ENCODE measurements at places on chromosomes 3 and 15. TPM values are rescaled to one million over a fixed set of nuclear protein-coding genes. Genes with fewer than 3 reads are reported as not detected.

The PLSCR5 gene
- not detected for total RNA-seq

DNA sequence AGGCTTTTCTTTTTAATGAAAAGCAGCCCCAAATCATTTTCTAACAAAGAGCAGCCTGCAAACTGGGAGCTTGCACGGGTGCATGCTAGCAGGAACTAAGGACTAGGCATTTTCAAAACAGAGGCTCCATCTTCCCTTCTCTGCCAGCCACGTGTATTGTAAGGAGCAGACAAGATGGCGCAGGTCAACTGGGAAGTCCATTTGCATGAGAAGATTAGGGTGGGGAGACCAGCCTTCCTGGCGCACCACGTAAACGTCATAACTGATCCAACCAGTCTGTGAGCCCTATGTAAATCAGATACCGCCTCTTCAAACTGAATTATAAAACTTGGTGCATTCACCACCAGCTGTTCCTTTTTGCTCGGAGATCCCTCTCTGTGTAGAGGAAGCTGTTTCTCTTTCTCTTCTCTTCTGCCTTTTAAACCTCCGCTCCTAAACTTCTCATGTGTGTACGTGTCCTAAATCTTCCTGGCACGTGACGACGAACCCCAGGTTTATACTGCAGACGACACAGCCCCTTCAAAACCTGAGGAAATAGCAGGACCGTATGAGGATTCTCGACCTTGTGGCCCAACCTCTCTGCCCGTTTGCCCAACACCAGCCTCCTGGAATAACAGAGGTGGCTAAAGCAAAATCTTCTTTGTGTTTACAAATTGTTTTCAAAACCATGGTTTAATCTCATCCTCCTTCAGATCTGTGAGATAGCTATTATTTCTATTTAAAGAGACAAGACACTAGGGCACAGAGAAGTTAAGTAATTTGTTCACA, 26.4 kb upstream of the SLC30A4 start:
- H3K27ac ChIP-seq, result no peak overlapping the region
- H3K4me1 ChIP-seq, result 0 out of 2 replicates have a peak, but pooled peaks cover 3% of the 10 kb centered on the region
- no peak overlapping the region for H3K4me3 ChIP-seq
- no peaks in the 10 kb centered on the region for H3K36me3 ChIP-seq

- peaks cover 6% of the 10 kb centered on the region for H3K4me1 ChIP-seq
- no peaks in the 10 kb centered on the region for H3K36me3 ChIP-seq
- DNase-seq, result no peak
- no peaks in the 10 kb centered on the region for H3K27me3 ChIP-seq
- no peak overlapping the region for H3K27ac ChIP-seq
Measured at GRCh38 chr15:79962178-79962577, 8.8 kb downstream of the BCL2A1 start.

DNA sequence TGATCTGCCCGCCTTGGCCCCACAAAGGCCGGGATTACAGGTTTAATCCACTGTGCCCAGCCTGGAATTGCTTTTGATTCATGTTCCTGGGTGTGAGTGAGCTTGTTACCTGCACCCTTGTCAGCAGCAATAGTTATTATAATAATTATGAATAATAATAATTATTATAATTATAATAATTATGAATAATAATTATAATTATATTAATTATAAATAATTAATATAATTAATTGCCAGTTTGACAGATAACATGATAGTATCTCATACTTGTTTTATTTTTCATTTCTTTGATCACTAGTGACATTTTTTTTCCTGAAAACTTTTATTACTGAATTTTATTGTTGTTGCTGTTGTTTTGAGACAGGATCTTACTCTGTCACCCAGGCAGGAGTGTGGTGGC, 21.1 kb upstream of the TRAK1 start:
- H3K36me3 ChIP-seq, result no peaks in the 10 kb centered on the region
- H3K4me3 ChIP-seq, result no peak overlapping the region
- no peaks in the 10 kb centered on the region for H3K27me3 ChIP-seq

The LRRC31 gene
- total RNA-seq, result not detected

GRCh38 chr15:77827860-77828259, 195.1 kb upstream of the LINGO1 start:
- no peak for DNase-seq
- H3K27ac ChIP-seq, result no peak overlapping the region
- no peaks in the 10 kb centered on the region for H3K4me1 ChIP-seq

- no peaks in the 10 kb centered on the region for H3K36me3 ChIP-seq
- H3K4me1 ChIP-seq, result peaks cover 41% of the 10 kb centered on the region
- no peak for DNase-seq
- H3K4me3 ChIP-seq, result no peak overlapping the region
Measured at GRCh38 chr15:72492733-72493132, 18.6 kb downstream of the ARIH1 start.

DNA sequence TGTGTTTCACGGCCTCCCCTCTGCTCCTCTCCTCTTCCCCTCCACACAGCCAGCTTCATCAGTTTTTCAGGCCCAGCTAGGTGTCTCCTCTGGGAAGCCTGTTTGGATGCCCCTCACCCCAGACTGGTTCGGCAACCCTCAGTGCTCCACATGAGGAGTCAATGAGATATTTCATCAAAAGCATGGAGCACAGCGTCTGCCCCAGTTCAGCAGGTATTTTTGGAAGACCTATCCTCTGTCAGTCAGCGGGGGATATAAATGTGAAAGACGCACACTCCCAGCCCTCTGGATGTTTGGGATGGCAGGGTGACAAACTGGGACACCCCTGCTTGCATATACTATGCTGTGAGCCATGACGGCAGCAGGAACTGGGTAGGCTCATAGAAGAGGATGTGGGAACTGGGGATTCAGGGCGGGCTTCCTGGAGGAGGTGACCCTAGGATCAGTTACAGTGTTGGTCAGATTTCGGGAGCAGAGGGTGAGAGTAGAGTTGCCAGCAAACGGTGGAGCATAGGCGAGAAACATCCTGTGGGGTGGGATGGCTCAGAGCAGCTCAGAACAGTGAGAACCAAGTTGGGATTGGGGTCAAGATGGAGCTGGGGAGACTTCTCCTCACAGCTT, 42.9 kb downstream of the PXYLP1 start:
- no peaks in the 10 kb centered on the region for H3K36me3 ChIP-seq
- H3K4me3 ChIP-seq, result no peak overlapping the region
- no peak overlapping the region for H3K27ac ChIP-seq
- H3K27me3 ChIP-seq, result no peaks in the 10 kb centered on the region
- no peaks in the 10 kb centered on the region for H3K4me1 ChIP-seq

The FOXB1 gene
- 4.7 TPM for total RNA-seq

DNA sequence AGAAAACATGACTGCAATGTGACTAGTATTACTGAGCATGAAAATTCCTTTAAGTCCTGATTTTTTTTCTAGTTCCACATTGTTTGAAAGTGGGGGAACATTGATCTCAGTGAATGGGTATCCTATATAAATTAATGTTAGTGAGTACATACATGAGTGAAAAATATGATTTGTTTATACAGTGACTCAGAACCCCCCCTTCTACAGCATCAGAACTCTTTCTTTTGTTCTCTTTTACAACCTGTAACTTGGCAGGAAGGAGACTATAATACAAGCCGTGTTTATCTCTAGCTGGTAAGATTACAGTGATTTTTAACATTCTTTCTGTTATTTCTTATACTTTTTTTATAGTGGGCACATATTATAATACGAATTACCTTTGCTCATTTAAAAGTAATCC, 384.7 kb downstream of the PDCD6IP start:
- peaks cover 10% of the 10 kb centered on the region for H3K4me1 ChIP-seq
- H3K27ac ChIP-seq, result no peak overlapping the region
- H3K4me3 ChIP-seq, result no peak overlapping the region
- no peaks in the 10 kb centered on the region for H3K27me3 ChIP-seq
- DNase-seq, result no peak

DNA sequence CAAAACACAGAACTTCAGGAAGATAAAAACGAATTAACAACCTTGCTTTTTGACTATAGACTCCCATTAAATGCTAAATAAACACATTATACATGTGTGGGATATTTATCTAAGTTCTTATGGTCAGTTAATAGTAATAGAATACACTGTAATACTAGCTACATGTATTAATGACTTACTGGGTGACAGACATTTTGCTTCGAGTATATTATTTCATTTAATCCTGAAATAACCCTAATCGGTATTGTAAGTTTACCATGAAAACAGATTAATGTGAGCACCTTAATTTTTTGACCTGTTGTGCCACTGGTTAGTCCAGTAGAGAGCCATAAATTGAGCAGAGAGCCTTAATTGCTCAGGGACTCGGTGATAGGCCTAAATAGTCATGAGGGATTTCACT, 151.1 kb downstream of the ROBO2 start:
- H3K27ac ChIP-seq, result no peak overlapping the region
- DNase-seq, result no peak
- H3K4me1 ChIP-seq, result no peaks in the 10 kb centered on the region
- H3K27me3 ChIP-seq, result no peaks in the 10 kb centered on the region
- no peaks in the 10 kb centered on the region for H3K36me3 ChIP-seq
- no peak overlapping the region for H3K4me3 ChIP-seq

The EPHB1 gene
- 5.2 TPM for total RNA-seq

GRCh38 chr3:46228260-46229242, 13.7 kb upstream of the CCR3 start:
- H3K36me3 ChIP-seq, result no peaks in the 10 kb centered on the region
- H3K4me3 ChIP-seq, result no peak overlapping the region
- no peak overlapping the region for H3K27ac ChIP-seq
- H3K4me1 ChIP-seq, result no peaks in the 10 kb centered on the region
- no peak for DNase-seq
- no peaks in the 10 kb centered on the region for H3K27me3 ChIP-seq

- DNase-seq, result no peak
- no peaks in the 10 kb centered on the region for H3K27me3 ChIP-seq
- no peak overlapping the region for H3K27ac ChIP-seq
- no peaks in the 10 kb centered on the region for H3K36me3 ChIP-seq
Measured at GRCh38 chr3:31377045-31377642, 155.6 kb upstream of the STT3B start.

DNA sequence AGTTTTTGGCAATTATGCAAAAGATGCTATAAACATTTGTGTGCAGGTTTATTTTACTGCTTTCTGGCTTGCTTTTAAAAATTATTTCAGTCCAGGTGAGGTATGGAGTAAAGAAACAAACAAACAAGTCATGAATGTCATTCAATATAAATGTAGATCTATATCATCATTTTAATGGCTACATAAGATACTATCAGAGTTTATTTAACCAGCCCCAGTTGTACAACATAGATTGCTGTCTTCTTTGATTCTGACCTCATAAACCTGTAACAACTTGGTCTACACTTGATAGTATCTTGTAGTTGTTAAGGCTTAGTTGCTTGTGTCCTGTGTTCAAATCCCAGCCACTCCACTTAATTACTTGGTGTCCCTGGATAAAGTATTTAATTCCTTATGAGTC, 46.0 kb upstream of the RNU6-1 start:
- no peaks in the 10 kb centered on the region for H3K36me3 ChIP-seq
- peaks cover 9% of the 10 kb centered on the region for H3K27me3 ChIP-seq
- no peak overlapping the region for H3K27ac ChIP-seq
- H3K4me3 ChIP-seq, result no peak overlapping the region
- DNase-seq, result no peak

- H3K27ac ChIP-seq, result no peak overlapping the region
- H3K36me3 ChIP-seq, result no peaks in the 10 kb centered on the region
- no peak overlapping the region for H3K4me3 ChIP-seq
- no peak for DNase-seq
- no peaks in the 10 kb centered on the region for H3K27me3 ChIP-seq
Measured at GRCh38 chr3:122343654-122344053, 18.6 kb downstream of the CSTA start.

- no peak overlapping the region for H3K27ac ChIP-seq
- H3K4me3 ChIP-seq, result no peak overlapping the region
- DNase-seq, result no peak
- H3K36me3 ChIP-seq, result no peaks in the 10 kb centered on the region
- peaks cover 18% of the 10 kb centered on the region for H3K4me1 ChIP-seq
- no peaks in the 10 kb centered on the region for H3K27me3 ChIP-seq
Measured at GRCh38 chr15:25787855-25788520, 75.1 kb downstream of the ATP10A start.
